D341Med (cell line): ENCODE measurements at places on chromosomes 1 and 21.

- no peak for DNase-seq
Measured at GRCh38 chr1:24727501-24728216, 17.6 kb upstream of the CLIC4 start.

GRCh38 chr1:230278376-230278775, 147.8 kb downstream of the PGBD5 start:
- no peak for DNase-seq

- DNase-seq, result no peak
Measured at GRCh38 chr1:247281001-247281574, 25.2 kb downstream of the VN1R5 start.

- DNase-seq, result no peak
Measured at GRCh38 chr21:34043333-34043732, 30.0 kb upstream of the MRPS6 start.

DNA sequence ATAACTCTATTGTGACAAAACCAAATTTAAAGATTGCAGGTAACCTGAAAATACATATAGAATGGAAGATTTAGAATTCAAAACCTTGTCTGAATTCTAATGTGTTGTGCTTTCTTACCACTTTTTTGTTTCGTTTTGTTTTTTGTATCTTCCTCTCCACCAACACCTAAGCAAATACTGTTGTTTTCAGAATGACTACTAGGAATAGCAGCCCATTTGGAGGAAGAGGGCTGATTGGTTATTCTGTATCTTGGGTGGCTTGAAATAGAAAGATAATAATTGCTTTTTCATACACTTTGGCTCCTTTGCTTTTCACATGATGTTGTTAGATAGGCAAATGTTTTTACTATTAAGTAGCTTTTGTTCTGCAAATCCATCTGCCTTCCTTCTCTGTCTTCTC, 61.0 kb upstream of the LRRC7 start:
- no peak for DNase-seq

GRCh38 chr1:69987881-69988280, 217.5 kb downstream of the LRRC40 start:
- DNase-seq, result no peak

- no peak for DNase-seq
Measured at GRCh38 chr1:147754661-147755060, 5.7 kb downstream of the GJA5 start.

GRCh38 chr1:158037866-158038359, 44.5 kb downstream of the KIRREL1 start:
- DNase-seq, result no peak

DNA sequence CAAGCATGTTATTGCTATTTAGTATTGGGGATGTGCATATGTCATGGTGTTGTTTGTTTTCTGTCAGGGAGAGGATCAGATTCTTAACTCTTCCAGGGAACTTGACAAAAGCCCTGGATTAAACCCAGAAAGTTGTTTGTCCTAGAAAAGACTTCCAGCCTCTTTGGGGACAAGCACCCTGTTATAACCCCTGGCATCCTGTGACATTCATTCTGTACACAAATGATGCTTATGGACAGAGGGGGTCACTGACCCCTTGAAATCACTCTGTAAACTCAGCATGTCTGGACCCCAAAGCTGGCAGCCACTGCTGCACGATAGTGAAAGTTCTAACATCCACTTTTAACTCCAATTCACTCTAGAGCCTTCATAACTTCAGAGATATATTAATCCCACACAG, 81.2 kb downstream of the PROX1 start:
- no peak for DNase-seq

DNA sequence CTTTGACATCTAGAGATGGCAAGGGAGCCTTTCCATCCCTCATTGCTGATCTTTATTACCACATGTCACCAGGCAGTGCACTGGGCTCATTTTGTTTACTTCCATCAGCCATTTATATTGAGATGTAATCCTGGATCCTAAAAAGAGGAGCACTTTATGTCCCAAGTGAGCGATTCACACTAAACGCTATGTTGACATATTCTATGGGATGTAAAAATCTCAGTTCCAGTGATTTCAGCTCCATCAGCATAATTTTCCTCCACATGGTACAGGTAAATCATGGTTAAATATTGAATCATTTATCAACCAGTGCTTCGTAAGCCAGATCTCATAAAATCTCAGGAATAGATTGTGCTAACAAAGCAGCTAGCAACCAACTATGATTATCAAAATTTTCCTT, 634.8 kb upstream of the PLXNA2 start:
- DNase-seq, result no peak

DNA sequence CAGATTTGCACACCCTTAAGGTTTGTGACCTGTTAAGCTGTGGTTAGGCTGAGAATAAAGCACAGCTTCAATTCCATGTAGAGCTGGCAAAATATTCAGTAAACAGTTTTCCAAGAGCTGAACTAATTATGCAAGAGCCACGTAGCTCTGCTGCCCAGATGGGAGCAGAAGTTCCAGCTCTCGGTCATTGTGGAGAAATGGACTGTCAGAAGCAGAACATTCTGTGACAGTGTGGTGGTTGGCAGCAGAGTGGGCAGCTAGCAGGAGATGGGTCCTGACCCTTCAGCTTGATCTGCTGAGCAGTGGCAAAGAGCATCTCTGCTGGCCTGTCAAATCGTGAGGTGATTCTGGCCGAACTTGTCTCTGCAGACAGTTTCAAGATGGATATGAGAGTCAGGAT, 23.2 kb downstream of the RHOU start:
- DNase-seq, result no peak

DNA sequence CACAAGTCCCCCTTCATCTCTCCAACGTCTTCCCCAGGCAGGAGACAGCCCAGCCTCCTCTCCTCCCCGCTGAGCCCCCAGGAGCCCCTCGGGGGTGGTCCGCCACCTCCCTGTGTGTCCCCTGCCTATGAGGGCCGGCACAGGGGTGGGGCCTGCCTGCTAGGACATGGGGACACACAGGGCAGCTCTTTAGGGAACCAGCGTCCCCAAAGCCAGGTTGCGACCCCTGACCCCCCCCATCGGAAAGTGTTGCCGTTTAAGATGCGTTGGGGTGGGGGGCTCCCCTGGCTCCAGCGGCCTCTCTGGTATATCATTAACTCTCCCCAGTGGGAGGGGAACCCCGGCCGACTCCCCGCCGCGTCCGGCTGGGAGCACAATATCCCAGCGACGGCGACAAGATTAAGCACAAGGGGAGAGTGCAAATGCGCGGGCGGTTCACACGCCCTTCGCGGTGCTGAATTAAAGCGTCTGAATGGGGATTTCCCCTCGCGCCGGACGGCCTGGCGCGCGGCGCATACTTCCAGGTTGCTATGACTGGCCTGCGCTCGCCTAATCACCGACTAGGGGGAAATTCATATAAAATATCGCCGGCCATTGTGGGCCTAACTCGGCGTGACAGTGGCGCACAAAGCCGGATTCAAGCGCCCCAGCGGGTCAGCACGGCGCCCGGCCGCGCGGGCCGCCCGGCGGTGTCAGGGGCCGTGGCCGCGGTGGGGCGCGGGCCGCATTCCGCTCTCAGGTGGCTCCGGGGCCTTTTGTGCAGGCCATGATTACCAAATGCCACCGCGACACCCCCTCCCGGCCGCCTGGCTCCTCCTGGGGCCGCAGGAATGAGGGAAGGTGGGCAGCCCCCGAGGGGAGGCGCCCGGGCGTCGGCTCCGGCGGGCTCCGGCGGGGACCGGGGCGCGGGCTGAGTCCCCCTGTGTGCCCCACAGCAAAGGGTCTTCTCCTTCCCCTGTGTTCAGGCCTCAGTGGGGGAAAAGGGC, 30.9 kb downstream of the WNT3A start:
- peak; percentile 52 for DNase-seq

GRCh38 chr21:38903690-38904139, 98.0 kb downstream of the ETS2 start:
- DNase-seq, result peak; percentile 68

GRCh38 chr1:114779722-114780121, 763 bp downstream of the SIKE1 start:
- DNase-seq, result no peak

DNA sequence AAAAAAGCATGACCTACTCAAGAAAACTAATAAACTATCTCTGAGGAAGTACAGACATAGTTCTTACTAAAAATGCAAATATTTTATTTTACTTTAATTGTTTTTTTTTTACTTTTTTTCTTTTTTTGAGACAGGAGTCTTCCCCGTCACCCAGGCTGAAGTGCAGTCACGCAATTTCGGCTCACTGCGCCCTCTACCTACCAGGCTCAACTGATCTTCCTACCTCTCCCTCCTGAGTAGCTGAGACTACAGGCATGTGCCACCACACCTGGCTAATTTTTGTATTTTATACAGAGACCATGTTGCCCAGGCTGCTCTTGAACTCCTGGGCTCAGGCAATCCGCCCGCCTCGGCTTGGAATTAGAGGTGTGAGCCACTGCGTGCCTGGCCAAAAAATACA, 1263.1 kb downstream of the KCNT2 start:
- DNase-seq, result no peak
